SK-N-SH (cell line): ENCODE measurements at places on chromosomes 11 and 22. TPM values are rescaled to one million over a fixed set of nuclear protein-coding genes. Genes with fewer than 3 reads are reported as not detected.

DNA sequence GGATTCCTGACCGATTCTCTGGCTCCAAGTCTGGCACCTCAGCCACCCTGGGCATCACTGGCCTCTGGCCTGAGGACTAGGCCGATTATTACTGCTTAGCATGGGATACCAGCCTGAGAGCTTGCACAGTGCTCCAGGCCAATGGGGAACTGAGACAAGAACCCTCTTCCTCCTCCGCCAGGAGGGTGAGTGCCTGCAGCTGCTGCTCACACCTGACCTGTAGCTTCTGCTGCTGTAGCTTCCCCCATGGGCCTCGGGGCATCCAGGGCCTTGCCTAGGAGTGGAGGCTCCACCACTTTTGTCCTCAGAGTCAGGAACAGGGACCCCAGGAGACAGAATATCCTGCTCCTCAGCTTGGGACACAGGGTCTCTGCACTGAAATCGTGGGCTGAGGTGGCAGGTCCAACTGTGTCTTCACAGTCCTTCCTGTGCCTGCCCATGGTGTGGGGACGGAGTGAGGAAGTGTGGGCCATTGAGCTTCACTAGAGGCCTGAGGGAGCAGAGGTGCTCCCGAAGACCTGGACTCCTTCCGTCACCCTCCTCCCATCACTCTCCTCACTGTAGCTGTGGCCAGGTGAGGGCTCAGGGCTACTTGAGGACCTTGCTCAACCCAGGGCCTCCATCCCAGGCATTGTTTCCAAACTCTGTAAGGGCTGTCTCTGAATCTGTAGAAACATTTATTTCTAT, 103.8 kb downstream of the ZNF280B start:
- DNase-seq, result no peak
- H3K36me3 ChIP-seq, result no peaks in the 10 kb centered on the region
- H3K27ac ChIP-seq, result no peak overlapping the region
- H3K4me3 ChIP-seq, result no peak overlapping the region
- no peaks in the 10 kb centered on the region for H3K4me1 ChIP-seq
- peaks cover 13% of the 10 kb centered on the region; the same call in 1 of the 2 replicates for H3K27me3 ChIP-seq

GRCh38 chr11:123775715-123776549, 21.6 kb upstream of the OR6X1 start:
- no peak overlapping the region for H3K4me3 ChIP-seq
- H3K36me3 ChIP-seq, result no peaks in the 10 kb centered on the region
- no peak for DNase-seq

DNA sequence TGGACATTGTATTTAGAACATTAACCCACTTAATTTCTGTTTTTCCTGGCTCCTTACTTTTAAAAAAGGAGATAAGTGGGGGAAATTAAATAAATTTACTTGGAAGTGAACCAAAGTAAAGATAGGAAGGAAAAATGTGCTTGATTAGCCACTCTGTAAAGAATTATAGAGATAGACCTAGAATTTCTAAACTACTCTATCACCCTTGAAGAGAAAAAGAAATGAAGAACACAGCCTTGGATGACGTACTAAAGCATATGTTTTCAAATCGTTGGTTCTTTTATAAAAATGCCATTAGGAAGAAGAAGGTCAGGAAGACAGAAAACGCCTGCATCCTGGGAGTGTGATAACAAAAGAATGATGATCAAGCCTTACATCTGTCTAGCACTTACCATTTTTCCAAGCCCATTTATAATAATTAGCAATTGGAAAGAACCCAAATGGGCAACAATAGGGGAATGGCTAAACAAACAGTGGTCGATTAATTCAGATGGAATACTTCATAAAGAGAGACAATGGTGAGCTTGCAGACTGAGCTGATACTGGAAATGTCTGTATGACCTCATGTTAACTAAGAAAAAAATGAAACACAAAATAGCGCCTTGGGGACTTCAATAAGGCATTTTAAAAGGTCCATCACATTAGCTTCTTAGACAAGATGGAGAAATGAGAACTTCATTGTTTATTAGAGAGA, 81.0 kb upstream of the LRRC55 start:
- H3K4me3 ChIP-seq, result no peak overlapping the region
- H3K27ac ChIP-seq, result peak overlapping the region; percentile 100
- H3K4me1 ChIP-seq, result peaks cover 22% of the 10 kb centered on the region
- no peaks in the 10 kb centered on the region for H3K36me3 ChIP-seq
- no peaks in the 10 kb centered on the region for H3K27me3 ChIP-seq

DNA sequence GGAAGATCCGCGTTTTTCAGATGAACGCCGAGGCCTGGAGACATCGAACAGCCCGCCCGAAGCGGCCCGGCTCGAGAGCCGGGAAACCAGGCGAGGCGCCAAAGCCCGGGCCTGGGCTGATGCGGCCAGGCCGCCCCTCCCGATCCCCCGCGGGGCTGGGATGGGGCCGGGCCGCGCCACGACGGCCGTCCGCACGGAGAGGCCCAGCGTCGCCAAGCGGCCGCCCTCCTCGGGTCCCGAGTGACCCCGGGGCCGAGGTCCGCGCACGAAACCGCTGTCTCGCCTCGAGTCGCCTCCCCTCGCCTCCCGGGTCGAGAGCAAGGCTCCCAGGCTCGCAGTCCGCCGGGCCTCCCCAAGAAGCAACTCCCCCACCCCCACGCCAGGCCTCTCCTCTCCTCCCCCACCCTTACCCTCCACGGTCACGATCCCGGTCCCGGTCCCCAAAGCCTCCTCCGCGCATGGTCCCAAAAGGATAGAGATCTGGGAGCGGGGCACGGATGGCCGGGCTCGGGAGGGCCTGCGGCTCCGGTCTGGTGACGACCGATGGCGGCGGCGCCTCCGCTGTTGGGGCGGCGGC, 482 bp downstream of the DDX17 start:
- peaks cover 2% of the 10 kb centered on the region for H3K4me1 ChIP-seq
- DNase-seq, result peak; percentile 75
- peak overlapping the region; percentile 91 for H3K27ac ChIP-seq
- H3K4me3 ChIP-seq, result peak overlapping the region; percentile 73

DNA sequence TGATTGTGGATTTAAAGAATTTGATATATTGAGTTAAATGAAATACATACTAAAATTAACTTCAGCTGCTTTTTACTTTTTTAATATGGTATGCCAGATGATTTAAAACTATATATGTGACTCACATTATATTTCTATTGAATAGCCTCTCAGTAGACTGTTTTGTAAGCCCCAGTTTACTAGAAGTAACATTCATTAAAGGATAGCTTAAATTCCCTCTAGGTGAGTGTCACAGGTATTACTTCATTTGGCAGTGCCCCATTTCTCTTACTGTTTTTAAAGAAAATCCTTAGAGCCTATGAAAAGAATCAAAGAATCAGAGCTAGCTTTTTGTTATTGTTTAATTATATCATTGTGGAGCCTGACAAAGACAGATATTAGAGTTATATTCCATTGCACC, 48.6 kb downstream of the ZC3H12C start:
- H3K36me3 ChIP-seq, result peaks cover 3% of the 10 kb centered on the region; the same call in 1 of the 2 replicates
- H3K27me3 ChIP-seq, result no peaks in the 10 kb centered on the region
- no peak for DNase-seq
- no peaks in the 10 kb centered on the region; the same call in 1 of the 2 replicates for H3K4me1 ChIP-seq
- no peak overlapping the region for H3K27ac ChIP-seq

DRICH1 gene
- 0.21 and 0.41 TPM in 2 replicates for polyA plus RNA-seq

GRCh38 chr11:110453684-110454354, 24.1 kb downstream of the FDX1 start:
- peaks cover 19% of the 10 kb centered on the region for H3K36me3 ChIP-seq
- no peak for DNase-seq
- H3K27ac ChIP-seq, result no peak overlapping the region
- H3K4me1 ChIP-seq, result peaks cover 10% of the 10 kb centered on the region; the same call in 1 of the 2 replicates
- no peaks in the 10 kb centered on the region for H3K27me3 ChIP-seq

DNA sequence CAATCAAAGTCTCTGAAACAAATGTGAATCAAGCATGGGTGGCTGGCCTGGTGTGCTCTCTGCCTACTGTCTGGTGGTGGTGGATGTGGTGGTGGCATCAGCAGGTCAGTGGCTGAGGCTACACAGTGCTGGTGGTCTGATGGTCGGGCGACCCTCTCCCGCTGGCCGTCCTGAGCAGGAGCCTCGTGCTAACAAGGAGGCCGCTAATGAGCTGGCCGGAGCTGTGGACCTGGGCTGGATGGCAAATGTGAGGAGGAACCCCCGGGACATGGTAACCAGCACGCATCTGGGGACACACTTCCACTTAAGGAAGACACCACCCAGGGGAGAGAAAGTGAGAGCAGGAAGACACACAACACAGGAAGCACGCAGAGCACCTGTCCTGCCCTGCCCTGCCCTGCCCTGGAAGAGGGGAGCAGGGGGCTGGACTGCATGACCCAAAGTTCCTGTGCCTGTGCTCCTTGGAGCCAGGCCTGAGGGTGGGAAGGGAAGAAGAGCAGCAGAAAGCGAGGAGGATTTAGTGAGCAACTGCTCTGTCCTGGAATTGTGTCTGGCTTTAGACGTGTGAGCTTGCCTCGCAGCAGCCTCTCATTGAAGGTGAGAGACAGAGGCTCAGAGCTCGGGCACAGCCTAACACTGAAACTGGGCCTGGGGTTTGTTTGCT, 23.7 kb downstream of the SLC37A2 start:
- no peaks in the 10 kb centered on the region for H3K27me3 ChIP-seq
- H3K36me3 ChIP-seq, result no peaks in the 10 kb centered on the region
- no peak overlapping the region for H3K4me3 ChIP-seq
